Frontal cortex (tissue), 4 donors: ENCODE measurements at places on chromosomes 13 and 19. TPM values are rescaled to one million over a fixed set of nuclear protein-coding genes. Genes with fewer than 3 reads are reported as not detected.

DNA sequence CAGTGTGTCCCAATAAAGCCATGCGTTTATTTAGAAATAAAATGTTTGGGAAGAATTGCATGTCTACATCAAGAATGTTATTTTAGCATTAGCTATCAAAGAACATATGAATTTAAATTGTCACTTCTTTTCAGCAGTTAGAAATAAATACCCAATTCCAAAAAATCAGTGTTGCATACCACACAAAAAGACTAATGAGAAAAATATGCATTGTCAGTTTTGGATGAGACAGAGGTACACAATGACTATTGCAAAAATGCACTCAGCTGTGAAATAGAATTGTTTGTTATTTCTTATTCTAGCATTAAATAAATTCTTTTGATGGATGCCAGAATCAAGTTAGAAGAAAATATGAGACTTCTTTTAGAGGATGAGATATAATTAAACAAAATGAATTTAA, 833.9 kb downstream of the SLITRK1 start:
- DNase-seq: no peak

GRCh38 chr19:46049597-46049996, 8.8 kb upstream of the IGFL4 start:
- no peak for DNase-seq

- no peak for DNase-seq
Measured at GRCh38 chr13:27599845-27600553, 20.3 kb downstream of the LNX2 start.

Gene TMPRSS9
- total RNA-seq: 0.41 TPM

- no peak for DNase-seq
Measured at GRCh38 chr13:27496536-27497273, 46.3 kb upstream of the MTIF3 start.

GRCh38 chr19:55398200-55398925, 9.2 kb downstream of the UBE2S start:
- DNase-seq: no peak

- no peak for DNase-seq
Measured at GRCh38 chr19:41869374-41869955, 7.6 kb upstream of the CD79A start.

DNA sequence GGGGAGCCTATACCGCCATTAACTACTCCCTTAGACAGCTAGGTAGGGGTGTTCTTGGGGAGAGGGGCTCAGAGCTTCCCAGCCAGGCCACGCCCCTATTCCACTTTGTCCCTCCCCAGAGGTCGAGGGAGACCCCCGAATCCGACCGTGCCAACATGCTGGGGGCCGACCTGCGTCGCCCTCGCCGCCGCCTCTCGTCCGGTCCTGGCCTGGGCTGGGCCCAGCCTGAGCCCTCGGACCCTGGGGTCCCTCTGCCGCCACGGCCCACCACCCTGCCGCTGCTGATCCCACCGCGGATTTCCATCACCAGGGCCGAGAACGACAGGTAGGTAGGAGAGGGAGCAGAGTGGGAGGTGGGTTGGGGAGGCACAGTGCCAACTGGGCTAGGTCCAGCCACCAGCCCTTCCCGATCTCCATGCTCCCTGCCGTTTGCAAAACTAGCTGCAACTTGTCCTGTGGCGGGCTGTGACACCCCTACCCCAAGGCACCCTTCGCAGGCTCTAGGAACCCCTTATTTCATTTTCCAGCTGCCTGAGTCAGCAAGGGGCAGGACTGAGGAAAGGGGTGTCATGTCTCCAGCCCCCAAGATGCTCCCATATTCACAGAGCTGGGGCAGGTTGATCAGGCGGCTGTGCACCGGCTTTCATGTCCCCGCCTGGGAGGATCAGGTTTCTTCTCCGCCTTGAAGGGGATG, 2.6 kb upstream of the PDE4A start:
- DNase-seq: no peak

GRCh38 chr19:35236638-35237400, 8.3 kb upstream of the FAM187B start:
- DNase-seq: no peak

Gene TLE6
- 0.82 TPM for total RNA-seq

DNA sequence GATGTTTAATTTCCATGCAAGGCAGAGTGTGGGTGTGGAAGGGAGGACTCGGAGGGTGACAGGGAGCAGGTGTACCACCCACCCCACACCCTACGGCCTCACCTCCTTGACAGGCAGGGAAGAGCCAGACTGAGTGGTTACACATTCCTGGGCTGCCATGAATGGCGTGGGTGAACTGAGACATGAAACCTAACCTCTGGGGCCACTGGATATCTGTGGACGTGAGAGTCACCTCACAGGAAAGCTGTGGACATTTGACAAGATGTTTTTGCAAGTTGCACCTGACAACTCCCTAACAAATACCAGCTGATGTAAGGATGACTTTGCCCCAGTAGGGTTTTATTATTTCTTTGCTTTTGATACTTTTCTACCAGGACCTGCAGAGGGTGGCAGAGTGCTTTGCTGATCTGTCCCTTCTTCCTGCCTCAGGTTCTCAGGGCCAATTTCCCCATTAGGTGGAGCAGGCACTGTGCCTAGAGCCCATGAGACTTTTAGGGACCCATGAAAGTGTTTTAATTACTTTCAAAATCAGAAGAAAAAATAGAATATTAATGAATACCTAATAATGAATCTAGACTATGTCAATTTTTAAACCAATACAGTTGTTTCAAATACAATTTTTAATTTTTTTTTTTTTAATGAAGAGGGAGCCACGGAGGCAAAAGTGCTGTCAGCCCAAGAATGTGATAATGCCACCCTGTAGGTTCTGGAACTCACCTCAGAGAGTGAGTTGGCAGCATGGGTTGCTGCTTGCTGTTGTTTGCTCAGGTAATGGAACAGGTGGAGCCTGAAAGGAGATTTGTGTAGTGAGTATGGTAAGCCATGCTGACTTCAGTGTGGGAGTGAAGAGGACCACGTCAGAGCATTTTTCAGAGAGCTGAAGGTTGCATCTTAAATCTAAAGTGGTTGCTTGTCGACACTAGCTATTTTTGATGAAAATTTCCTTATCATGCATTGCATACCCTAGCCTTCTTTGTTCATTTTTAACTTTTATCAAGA, 58.0 kb upstream of the CYSLTR2 start:
- DNase-seq: peak; percentile 48

Gene MBD3
- total RNA-seq: 50.1 TPM

Gene KIR2DL3
- not detected for total RNA-seq

- DNase-seq: peak; percentile 77
Measured at GRCh38 chr19:45098521-45099466, 5.8 kb downstream of the PPP1R37 start.

DNA sequence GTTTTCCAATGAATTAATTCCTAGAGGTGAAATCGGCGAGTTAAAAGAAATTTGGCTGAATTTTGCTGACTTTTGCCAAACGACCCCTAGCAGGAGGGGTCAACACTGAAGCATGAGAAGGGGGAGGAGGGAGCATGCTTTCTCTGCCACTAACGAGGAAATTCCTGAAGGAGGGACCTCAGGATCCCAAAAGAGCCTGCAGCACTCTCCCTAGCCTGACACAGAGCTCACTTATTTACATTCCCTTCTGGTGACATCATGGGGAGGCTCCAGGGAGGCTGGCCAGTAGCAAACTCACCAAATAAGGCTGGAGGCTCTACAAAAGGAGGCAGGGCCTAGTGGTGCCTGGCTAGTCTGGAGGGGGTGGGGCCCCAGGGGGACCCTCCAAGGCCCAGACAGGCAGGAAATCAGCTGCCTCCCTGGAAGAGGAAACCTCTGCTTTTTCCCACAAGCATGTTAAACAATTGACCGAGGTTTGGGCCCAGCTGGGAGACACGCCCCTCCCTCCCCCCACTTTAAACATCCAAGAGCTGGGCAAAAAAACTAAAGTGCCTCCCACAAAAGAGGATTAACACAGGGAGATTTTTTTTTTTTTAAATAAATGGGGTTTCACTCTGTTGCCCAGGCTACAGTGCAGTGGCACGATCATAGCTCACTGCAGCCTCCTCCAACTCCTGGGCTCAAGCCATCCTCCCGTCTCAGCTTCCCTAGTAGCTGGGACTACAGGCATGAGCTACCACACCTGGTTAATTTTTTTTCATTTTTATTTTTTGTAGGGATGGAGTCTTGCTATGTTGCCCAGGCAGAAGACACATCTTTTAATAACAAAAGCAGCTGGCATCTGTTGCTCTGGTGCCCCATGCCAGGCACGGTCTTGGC, 2.1 kb downstream of the DAPK3 start:
- peak; percentile 64 for DNase-seq

- DNase-seq: no peak
Measured at GRCh38 chr19:17981611-17982010, 14.7 kb downstream of the KCNN1 start.

GRCh38 chr19:1061987-1062386, 5.0 kb upstream of the ARHGAP45 start:
- DNase-seq: no peak

- no peak for DNase-seq
Measured at GRCh38 chr13:112605531-112605990, 17.6 kb upstream of the TUBGCP3 start.

Gene ZNF418
- total RNA-seq: 53.4 TPM

Gene IGFL1
- not detected for total RNA-seq

DNA sequence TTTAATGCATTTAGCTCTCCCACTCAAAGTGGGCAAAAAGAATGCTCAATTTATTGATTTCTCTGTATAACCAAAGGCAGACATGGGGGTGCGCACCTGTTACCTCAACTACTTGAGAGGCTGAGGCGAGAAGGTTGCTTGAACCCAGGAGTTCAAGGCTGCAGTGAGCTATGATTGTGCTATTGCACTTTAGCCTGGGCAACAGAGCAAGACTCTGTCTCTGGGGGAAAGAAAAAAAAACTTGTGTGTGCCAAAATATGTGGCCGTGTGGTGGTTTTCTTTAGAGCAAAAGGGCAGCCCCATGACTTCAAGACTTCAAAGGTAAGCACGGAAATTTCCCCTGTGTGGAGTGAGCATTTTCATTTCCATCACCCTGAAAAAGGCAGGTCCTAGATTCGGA, 81.9 kb downstream of the IPO5 start:
- no peak for DNase-seq

Gene APC2
- 116 TPM for total RNA-seq

GRCh38 chr19:47742634-47743033, 2.7 kb upstream of the NOP53 start:
- no peak for DNase-seq

DNA sequence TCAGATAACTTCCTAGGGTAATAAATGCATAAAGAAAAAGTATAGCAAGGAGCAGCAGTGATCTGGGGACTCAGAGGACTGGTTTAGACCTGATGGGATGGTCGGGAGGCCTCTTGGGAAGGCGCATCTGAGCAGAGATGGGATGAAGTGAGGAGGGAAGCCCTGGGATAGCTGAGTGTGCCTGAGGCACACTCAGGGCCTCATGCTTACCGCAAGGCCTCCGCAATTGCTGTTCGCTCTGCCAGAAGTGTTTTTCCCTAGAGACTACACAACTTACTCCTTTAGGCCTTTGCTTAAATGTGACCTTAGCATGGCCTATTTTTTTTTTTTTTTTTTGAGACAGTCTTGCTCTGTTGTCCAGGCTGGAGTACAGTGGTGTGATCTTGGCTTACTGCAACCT, 4.1 kb upstream of the DLL3 start:
- DNase-seq: no peak

DNA sequence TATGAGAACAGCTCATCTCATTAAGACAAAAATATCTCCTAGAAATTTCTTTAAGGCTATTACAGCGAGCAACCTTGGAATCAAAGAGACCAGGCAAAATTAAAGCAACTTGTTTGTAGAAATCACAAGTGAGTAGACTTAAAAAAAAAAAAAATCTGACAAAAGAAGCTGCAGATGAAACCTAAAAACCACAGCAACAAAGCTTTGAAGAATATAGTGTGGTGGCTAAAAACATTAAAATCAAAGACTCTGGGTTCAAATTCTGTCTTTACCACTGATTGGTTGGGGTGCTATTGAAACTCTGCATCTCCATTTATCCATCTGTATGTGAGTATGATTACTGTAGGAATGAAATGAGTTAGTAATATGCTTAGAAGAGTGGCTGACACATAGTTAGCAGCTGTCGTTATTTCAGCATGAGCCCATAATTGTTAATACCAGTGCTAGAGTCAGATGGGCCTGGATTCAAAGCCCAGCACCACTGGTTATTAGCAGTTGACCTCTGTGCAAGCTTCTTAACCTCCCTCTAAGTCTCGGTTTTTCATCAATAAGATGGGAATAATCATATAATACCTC, 157.6 kb downstream of the FOXO1 start:
- no peak for DNase-seq

DNA sequence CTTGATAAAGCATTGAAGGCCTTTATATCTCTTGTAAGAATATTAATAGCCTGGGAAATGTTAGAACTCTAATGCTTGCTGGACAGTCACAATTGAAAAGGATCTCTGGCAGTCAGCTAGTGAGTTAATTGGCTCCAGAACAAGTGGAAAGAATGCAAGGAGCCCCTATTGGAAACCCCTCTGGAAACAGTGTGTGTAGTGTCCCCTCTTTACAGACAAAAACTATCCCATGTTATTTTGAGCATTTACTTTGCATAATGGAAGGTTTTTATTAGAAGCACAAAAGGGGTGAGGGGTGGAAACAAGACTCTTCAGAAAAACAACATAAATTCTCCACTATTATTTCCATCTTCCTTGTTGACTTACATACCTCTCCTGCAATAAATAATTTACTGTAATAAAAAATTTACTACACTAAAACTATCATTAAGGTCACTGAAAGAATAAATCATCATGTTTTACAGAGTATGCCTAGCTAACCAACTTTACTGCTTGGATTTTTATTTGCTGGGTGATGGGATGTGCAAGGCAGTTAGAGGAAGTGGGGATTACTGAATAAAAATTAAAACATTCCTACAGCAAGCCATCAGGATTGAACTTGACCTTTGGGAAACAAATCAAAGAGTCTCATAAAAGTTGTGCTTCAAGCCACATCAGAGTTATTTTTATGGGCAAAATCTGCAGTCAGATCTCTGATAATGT, 610.4 kb downstream of the TBC1D4 start:
- DNase-seq: no peak

DNA sequence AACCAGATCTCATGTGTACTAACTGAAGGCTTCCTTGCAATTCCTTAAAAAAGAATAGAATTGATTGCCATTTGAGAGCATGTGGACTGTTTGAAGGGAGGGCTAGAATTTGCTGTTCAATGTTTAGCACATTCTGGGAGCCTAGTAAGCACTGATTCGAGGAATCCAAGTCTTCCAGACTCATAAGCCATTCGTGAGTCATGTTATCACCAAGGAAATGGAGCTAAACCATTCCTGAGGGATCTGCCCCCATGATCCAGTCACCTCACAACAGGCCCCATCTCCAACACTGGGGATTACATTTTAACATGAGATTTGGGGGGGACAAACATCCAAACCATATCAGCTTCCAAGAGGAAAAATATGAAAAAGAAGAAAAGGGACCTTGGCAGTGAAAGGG, 276.4 kb downstream of the KCNRG start:
- DNase-seq: no peak

GRCh38 chr13:90773681-90774080, 573.8 kb upstream of the MIR17HG start:
- DNase-seq: no peak

DNA sequence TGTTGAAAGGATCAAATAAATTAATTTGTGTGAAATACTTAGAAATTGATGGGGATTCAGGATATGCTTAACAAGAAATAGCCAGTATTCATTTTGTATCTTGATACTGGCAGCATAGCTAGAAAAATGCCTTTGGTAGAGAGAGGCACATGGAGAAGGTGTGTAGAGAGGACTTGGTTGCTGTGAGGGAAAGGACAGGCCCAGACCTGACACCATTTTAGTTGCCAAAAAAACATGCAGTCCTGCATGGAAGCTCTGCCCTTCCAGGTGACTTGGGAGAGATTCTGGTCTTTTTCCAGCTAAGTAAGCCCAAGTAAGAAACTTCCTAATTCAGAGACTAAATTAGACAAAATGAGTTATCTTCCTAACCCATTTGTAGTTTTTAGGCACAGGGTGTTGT, 335.0 kb downstream of the RFC3 start:
- no peak for DNase-seq
